T-cell (primary cell): ENCODE measurements at places on chromosomes 5 and 9.
A peak's percentile ranks its signal among the peaks of the same experiment; 100 is the strongest.

- DNase-seq: no peak
Measured at GRCh38 chr5:158397278-158397677, 538.3 kb upstream of the CLINT1 start.

DNA sequence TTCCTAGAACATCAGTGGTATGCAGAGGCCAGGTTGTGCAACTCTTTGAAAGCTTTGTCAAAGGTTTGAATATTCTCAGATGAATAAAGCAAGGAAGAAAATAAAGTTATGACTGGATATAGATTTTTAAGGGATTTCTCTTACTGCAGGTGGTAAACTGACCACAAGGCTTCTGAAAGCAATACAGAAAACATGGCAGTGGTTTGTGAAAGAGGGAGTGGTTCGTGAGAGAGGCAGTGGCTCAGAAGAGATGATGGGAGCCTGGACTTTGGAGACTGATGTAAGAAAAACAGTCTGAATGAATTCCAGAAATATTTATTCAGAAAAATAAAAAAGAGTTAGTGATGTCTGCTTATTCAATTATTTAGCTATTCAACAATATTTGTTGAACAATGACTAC lies 380.4 kb upstream of the CTNND2 start:
- DNase-seq: no peak

GRCh38 chr5:74034733-74035132 lies 408.7 kb downstream of the ARHGEF28 start:
- DNase-seq: no peak

- DNase-seq: no peak
Measured at GRCh38 chr9:3263698-3264097, 262.1 kb downstream of the RFX3 start.

GRCh38 chr9:93111371-93112115 lies 15.5 kb downstream of the CARD19 start:
- no peak for DNase-seq

GRCh38 chr9:17837965-17838364 lies 259.1 kb downstream of the SH3GL2 start:
- no peak for DNase-seq

DNA sequence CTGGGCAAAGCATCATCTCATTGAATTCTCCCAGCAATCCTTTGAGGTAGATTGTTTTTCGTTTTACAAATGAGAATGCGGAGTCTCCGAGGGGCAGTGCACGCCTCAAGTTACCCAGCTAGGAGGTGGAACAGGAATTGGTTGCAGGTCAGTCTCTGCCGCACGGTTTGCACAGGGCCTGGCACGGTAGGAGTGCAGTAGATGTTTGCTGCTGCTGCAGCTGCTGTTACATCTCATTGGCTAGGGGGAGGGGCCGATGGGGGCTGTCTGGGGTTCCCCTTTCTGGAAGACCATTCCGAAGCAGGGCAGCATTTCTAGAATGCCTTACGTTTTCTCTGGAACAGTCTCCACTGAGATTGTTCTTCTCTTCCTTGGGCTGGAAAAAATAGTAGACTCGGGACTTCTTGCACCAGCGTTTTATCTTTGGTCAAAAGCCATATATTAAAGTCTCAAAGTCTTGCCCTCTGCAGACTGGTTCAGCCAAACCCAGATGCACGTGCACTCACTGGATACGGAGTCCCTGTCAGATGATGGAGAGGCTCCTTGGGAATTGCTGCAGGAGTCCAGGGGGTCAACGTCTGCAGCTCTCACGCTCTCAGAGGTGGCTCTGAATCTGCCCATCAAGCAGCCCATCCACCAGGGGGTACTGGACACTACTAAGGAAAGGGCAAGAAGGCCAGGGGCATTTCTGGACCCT lies 1.2 kb downstream of the USP20 start:
- DNase-seq: peak; percentile 36

GRCh38 chr5:18959535-18959934 lies 1028.5 kb downstream of the CDH18 start:
- no peak for DNase-seq

GRCh38 chr5:67659288-67659687 lies 462.7 kb upstream of the CD180 start:
- no peak for DNase-seq

DNA sequence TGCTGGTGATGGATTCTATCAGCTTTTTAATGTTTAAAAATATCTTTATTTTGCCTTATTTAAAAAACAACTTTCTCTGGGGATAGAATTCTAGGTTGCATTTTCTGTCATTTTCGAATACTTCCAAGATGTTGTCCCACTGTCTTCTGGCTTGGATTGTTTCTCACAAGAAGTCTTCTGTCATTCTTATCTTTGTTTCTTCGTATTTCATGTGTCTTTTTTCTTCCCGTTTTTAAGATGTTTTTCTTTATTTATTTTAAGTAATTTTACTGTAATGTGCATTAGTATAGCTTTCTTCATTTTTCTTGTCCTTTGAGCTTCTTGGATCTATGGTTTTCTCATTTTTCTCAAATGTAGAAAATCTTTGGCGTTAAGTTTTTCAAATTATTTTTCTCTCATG lies 19.1 kb downstream of the STX17 start:
- DNase-seq: no peak

DNA sequence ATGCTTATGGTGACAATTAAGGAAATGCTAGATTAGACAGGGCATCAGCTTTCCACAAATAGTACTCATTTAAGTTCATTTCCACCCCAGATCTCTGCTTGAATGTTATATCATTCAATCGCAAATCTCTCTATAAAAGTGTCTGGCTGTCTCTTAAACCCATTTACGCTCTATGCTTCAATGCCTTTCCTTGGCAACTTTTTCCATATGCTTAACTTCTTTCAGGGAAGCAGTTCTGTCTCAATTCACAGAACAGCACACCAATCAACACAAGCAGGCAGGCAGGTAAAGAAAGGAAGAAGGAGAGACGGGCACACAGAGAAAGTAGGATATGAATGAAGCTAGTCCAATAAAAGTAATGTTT lies 243.1 kb downstream of the DENND1A start:
- no peak for DNase-seq

DNA sequence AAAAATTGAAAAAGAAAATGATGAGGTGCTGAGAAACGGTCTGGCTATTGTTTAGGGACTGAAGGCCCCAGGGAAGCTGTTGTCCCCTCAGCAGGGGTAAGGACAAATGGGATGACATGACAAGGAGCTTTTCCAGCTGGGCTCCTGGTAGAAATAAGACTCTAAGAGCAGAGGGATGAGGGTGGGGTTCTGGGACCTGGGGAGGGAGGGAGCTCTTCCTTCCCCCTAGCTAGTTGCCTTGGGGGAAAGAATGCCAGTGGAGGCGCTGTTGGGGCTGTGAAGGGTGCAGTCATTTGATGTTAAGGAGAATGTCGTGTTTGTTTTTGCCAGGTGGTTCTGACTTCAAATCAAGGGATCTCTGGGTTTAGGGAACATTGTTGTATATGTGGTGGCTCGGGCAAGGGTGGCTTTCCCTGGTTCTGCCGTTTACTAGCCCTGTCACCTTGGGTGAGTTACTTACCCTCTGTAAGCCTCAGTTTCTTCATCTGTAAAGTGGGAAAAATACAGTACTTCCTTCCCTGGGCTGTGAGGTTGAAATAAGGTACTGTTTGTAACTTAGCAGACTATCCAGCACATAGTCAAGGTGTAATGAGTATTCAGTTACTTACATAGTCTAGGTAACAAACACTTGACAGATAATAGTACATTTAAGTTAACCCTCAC lies 47.8 kb downstream of the WWC1 start:
- DNase-seq: no peak

GRCh38 chr5:160787240-160787639 lies 64.8 kb downstream of the ATP10B start:
- DNase-seq: no peak

- DNase-seq: no peak
Measured at GRCh38 chr9:136399176-136400037, 563 bp downstream of the SNAPC4 start.

GRCh38 chr9:81999806-82000205 lies 11.2 kb downstream of the SPATA31D1 start:
- DNase-seq: no peak

DNA sequence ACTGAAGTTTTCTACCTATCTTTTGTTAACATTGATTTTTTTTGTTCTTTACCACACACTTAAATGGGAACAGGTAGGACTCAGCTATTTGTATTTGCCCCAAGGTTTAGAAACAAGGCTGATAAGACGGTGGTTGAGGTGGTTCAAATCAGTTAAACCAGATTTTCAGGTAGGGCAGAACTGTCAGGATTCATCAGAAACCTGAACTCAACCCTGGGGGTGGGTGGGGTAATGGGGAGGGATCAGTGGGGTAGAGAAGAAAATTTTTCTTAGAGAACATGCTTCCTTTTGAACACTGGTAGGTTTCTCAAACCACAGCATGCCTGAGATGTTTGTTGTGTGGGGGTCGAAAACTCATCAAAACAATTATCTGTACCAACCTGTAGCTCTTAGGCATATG lies 113.0 kb downstream of the BASP1 start:
- DNase-seq: no peak
